Ureter (tissue), 1 donor: ENCODE measurements at places on chromosomes 11 and 22.

GRCh38 chr22:22935056-22935545 is 47.5 kb downstream of the IGLL5 start:
- no peak for DNase-seq

- no peak for DNase-seq
Observed at GRCh38 chr11:10351435-10351764, 46.5 kb downstream of the ADM start.

DNA sequence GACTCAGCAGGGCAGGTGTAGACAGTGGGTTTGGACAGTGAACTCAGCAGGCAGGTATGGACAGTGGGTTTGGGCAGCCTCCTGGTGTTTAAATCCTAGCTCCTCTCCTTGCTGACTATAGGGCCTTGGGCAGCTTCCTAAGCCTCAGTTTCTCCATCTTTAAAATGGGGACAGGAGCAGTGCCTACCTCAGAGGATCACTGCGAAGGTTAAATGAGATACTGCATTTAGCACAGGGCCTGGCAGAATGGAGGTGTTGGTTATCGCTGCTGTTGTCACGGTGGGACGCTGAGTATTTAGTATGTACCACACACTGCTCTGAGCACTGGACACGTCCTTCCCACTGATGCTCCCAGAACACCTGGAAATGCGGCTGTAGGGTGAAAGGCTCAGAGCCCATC is 14.4 kb upstream of the SCGB1A1 start:
- DNase-seq = no peak

GRCh38 chr22:49076300-49077035 is 751.2 kb downstream of the BRD1 start:
- no peak for DNase-seq

GRCh38 chr11:10453261-10453660 is 1.8 kb upstream of the AMPD3 start:
- no peak for DNase-seq

GRCh38 chr11:115284773-115285172 is 219.4 kb downstream of the CADM1 start:
- no peak for DNase-seq

- no peak for DNase-seq
Observed at GRCh38 chr22:42544686-42545085, 9.1 kb upstream of the SERHL2 start.

GRCh38 chr11:20497124-20497792 is 102.2 kb upstream of the SLC6A5 start:
- no peak for DNase-seq
